Stimulated activated CD4-positive, alpha-beta T cell treated with anti-CD3 and anti-CD28 coated beads, Interleukin-2, amount 100 ng/mL, for 24 hours (primary cell): ENCODE measurements at places on chromosomes 2 and 18.

GRCh38 chr2:68687018-68687417 lies 43.6 kb downstream of the PROKR1 start:
- no peak for DNase-seq

- DNase-seq, result no peak
Observed at GRCh38 chr18:21284540-21284939, 42.5 kb downstream of the GREB1L start.

GRCh38 chr2:100733391-100734187 lies 86.3 kb upstream of the NPAS2 start:
- DNase-seq, result no peak

DNA sequence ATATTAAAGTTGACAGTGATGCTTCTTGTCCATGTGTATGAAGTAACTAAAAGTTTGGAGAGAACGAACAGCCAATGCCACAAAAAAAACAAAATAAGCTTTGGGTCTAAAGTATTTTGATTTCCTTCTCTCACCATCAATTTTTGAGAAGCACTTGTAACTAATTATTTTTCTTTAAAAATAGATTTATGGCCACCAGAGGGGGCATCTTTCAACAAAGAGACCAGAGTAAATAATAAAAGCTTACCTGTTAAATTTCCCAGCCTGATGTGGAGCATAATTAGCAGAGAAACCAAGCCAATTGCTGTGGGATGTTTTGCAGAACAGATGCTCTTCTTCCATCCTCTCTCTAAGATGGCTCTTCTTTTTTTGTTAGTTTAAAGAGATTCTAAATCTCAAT lies 29.0 kb downstream of the LINC00305 start:
- DNase-seq, result no peak

- no peak for DNase-seq
Observed at GRCh38 chr2:8193686-8194615, 487.9 kb upstream of the ID2 start.

GRCh38 chr2:144513388-144514101 lies 6.4 kb downstream of the ZEB2 start:
- DNase-seq, result no peak

DNA sequence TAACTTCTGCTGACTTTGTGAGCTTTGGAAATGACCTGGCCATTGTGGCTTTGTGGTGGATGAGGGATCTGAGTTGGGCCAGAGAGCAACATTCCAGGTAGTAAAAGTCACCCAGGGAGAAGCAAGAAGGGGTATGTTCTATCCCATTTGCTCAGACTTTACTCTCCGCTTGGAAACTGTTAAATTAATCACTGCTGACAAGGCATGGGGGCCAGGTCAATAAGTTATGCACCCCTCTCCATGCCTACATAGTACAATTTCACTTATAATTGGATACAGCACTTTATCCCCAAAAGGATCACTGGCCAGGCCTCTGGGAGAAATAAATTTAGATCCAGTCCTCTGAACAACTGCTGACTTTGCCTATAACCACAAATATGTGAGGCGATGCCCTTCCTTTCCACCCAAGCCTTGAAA lies 92.1 kb downstream of the RPRM start:
- no peak for DNase-seq

DNA sequence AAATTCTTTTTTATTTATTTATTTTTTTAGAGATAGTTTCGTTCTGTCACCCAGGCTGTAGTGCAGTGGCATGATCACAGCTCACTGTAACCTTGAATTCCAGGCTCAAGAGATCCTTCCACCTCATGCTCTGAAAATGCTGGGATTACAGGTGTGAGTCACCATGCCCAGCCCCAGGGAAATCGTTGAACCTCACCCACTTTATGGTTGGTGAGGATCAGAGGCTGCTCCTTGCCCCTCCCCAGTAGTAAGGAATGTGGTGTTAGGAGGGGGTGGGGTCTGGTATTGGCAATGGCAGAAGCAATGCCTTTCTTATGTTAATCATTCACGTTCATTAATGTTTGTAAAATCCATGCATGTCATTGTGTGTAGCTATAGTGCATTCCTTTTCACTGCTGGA lies 161.9 kb downstream of the SUCLG1 start:
- DNase-seq, result no peak

DNA sequence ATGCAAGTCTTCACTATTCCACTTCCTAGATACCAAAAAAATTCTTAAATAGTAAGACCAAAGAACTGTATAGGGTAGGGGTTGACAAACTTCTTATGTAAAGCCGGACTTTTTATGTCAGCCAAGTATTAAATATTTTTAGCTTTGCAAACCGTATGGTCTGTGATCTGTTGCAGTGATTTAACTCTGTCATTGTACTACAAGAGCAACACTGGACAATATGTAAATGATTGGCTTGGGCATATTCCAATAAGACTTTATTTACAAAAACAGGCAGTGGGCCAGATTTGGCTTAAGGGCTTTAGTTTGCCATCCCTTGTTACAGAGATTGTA lies 48.0 kb downstream of the MGAT5 start:
- DNase-seq, result no peak

GRCh38 chr2:154229966-154230365 lies 358.2 kb downstream of the GALNT13 start:
- no peak for DNase-seq

- no peak for DNase-seq
Observed at GRCh38 chr2:117323331-117323730, 491.2 kb upstream of the DDX18 start.

GRCh38 chr18:44715245-44715644 lies 34.6 kb downstream of the SETBP1 start:
- no peak for DNase-seq

DNA sequence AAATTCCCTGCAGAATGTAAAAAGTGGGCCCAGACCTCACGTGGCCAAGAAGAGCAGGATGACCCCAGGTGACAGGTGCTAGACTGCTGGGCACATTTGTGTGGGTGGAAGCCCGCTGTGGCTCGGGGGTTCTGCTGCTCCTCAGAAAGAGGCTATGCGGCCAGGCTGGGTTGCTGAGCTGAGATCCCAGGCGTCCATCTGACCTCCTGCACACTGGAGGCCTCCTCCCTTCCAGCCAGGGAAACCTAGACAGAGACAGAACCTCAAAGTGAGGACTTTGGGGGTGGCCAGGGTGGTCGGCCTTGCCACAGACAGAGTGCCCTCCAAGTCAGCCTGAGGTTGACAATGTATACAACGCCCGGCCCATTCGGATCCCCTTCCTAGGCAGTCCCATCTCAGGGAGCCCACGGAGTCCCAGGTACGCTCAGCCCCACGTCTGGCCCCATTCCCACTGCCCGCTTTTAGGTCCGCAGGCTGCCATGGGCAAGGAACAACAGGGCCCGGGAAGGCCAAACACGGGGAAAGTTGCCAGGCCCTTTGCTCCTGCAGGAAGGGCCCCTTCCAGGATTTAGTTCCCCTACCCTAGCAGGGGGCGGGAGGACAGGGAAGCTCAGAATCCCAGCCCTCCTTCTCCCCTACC lies 75.6 kb downstream of the KIAA2012 start:
- no peak for DNase-seq

GRCh38 chr2:201406077-201406662 lies 45.1 kb downstream of the TRAK2 start:
- no peak for DNase-seq

DNA sequence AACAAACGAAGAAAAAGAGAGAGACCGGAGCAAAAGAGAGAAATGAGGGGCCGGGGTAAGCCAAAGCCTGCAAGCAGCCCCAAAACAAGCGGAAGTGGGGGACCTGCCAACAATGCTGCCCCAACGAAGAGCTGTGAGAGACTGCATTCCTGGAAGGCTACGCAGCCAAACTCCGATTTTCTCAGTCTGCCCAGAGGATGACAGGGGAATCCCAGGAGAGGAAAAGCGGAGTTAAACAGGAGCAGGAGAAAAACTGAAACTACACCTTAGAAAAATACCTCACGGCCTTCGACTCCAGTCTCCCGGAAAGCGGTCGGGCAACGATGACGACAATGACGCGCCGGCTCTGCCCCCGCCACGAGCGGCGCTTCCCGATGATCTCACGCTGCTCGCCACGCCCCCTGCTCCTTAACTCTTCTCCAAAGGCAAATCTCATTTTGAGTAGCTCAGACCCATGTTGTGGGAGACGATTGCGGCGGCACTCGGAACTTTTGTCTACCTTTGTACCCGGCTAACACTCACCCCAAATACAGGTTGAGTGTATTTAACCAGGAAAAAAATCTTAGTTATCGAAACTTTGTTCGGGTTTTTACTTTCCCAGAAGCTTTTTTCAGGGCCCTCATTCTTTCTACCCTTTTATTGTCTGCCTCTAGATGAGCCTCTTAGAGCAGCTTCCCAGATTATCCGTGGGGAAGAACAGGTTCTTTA lies at the start of gene C1D:
Gene C1D, minus strand, starts transcription at position 325 of the 708 bp plus-strand sequence. CDS start 15,694 bp downstream, outside the sequence.
- peak; percentile 96 for DNase-seq

- no peak for DNase-seq
Observed at GRCh38 chr2:168819829-168820489, 17.5 kb downstream of the NOSTRIN start.

DNA sequence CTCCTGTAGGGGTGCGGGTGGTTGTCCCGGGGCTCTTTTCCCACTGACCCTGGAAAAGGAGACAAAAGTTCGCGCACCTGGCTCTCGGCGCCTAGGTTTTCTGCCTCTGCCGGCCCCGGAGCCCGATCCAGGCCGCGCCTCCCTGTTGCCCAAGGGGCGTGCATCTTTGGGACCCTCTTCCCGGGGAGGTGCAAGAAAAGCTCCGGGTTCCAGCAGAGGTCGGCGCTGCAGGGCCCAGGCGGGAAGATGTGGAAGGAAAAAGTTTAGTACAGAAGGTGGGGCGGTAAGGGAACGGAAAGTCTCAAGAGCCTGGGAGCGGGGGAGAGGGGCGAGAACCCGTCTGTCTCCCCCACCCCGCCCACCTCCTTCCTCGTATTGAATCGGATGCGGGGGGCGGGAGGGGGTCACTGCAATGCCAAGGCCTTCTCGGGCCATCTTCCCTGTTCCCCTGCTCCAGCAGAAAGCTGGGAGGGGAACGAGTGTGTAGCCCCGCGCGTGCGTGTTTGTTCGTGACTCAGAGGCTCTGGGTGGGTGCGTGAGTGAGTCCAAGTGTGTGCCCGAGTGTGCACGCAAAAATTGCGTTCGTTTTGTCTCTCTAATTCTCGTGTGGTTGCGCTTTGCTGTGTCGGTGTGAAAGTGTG lies 6.3 kb upstream of the EN1 start:
- no peak for DNase-seq

DNA sequence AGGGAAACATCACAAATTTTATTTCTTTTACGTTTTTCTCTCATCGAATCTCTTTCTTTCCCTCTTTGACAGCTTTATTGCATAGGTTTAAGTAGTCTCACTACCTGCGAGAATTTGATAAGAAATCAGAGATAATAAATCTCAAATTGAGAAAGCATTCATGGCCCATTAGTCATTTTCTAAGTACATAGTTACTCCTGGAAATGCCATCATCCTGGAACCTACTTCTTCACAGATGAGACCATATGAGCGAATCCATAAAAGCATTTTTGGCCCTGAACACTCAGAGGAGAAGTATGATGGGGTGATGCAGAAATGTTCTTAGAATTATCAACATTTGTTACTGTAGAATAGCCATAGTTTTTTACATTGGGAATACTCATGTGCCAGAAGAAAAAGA lies 138.0 kb upstream of the ARHGAP28 start:
- no peak for DNase-seq

GRCh38 chr2:25854613-25855012 lies 23.7 kb downstream of the ASXL2 start:
- DNase-seq, result no peak

DNA sequence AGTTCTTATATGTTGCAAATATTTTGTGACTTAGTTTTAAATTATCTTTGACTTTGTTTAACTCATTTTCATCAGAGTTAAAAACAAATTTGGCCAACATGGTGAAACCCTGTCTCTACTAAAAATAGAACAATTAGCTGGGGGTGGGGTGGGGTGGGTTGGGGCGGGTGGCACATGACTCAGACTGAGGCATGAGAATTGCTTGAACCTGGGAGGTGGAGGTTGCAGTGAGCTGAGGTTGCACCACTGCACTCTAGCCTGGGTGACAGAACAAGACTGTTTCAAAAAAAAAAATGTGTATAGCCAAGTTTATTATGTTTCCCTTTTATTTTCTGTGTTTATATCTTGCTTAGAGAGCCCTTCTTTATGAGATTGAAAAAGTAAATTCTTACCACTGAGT lies 14.2 kb upstream of the LIPG start:
- DNase-seq, result no peak
